Esophagus muscularis mucosa (tissue), 4 donors: ENCODE measurements at places on chromosomes 3 and 15. TPM values are rescaled to one million over a fixed set of nuclear protein-coding genes. Genes with fewer than 3 reads are reported as not detected.

DNA sequence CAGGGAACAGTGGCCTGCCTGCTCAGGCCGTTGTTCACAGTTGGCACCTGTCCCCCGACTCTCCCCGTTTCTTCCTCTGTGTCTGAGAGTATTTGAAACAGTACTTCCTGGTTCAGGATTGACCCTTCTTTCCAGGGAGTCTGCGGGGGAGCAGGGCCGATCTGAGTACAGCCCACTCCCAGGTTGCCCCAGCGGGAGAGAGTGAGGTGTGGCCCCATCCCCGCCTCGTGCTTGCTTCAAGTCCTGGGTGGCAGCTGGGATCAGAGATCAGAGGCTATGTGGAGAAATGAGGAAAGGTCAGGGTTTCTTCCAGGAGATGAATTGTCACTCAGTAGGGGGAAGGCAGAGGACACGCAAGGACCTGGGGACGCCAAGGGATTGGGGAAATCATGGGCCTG, 6.5 kb upstream of the DLL4 start:
- no peak for DNase-seq

DNA sequence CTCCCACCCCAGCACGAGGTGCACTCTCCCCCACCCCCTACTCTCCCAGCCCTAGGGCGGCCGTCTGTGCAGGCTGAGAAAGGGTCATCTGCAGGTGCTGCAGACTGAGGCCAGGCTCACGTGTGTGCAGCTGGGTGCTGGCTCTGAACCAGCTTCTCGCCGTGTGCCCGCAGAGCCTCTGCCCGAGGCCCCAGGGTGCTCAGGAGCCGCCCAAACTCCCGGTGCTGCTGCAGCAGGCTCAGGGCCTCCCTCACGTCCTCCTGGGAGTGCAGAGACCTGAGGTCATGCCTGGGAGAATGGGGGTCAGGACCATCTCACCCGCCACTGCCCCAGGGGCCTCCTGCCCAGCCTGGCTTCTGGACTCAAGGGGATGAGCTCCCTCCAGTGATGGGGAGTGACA, 17.2 kb downstream of the SPTBN5 start:
- DNase-seq: no peak

DNA sequence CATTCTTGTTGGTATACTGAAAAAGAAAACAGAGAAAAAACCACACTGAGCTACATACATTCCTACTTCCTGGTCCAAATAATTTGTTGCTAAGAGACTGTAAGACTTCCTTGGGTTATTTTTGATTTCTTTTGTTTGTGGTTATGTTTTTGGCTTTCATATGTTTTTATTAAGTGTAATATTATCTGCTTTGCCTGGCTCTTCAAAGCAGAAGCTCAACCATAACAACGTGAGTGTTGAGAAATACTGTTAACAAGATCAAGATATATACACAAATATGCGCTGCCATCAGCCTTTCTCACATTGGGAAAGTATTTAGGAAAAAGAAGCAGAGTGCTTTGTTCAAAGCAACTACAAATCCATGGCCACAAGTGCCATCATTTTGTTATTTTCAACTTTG, 556.2 kb upstream of the CBLB start:
- no peak for DNase-seq

DNA sequence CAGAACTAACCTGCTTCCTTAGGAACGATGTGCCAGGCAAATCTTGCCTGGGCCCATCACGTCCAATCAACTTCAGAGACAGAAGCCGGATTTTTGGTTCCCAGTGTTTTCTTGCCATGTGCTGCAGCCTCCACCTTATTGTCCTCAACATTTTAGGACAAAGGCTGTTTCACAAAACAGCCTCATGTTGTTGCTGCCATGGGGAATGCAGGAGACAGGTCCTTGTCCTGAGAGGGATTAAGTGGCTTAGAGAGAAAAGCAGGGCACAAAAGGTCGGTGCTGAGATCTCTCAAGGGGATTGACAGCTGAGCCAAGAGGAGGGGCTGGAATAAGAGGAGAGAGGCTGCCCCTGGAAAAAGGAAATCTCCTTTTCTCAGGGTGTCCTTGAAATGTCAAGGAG, 11.3 kb upstream of the NMNAT3 start:
- DNase-seq: no peak

- DNase-seq: no peak
Measured at GRCh38 chr3:87260270-87260669, 16.1 kb downstream of the POU1F1 start.

The WDR49 gene
- total RNA-seq: 6.5 TPM

The WDR93 gene
- 0.42 TPM for total RNA-seq

The SEMA3F gene
- 46.5 TPM for total RNA-seq

The NR2E3 gene
- total RNA-seq: not detected

The TMEM212 gene
- total RNA-seq: not detected

The STRIT1 gene
- total RNA-seq: not detected
